IMR-90 (cell line): ENCODE measurements at places on chromosomes 1 and 21. TPM values are rescaled to one million over a fixed set of nuclear protein-coding genes. Genes with fewer than 3 reads are reported as not detected.

The TNFSF4 gene
- 19.7 and 23.6 TPM in 2 replicates for total RNA-seq

The RNU1-3 gene
- under 0.01 TPM in 2 replicates for total RNA-seq

The FCER1A gene
- total RNA-seq: not detected in 2 replicates

The PAPPA2 gene
- 0.18 and 0.28 TPM in 2 replicates for total RNA-seq

The PLCH2 gene
- 0.18 and 0.28 TPM in 2 replicates for total RNA-seq

The B3GALT5 gene
- total RNA-seq: under 0.01 and 0.18 TPM in 2 replicates

The FCGR3A gene
- total RNA-seq: not detected in 2 replicates

The DHRS3 gene
- total RNA-seq: 11.4 and 14.5 TPM in 2 replicates

The SPATA6 gene
- 2.0 and 2.2 TPM in 2 replicates for total RNA-seq

DNA sequence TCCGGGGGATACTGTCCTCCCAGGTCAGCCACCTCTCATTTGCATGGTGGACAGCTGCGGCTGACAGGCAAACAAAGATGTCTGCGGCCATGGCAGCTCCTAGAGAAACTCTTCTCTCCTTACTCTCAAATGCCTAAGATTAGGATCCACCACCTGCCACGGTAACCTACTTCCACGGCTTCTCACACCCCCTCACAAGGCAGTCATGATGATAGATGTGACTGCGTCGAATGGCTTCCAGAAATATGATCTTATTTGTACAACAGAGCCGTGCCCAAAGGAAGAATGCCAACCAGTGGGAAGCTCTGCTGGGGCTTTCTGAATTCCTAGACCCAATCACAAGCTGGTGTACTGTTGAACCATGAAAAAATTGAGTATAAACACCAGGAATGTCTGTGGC, 73.4 kb downstream of the BACE2 start:
- no peak for DNase-seq

DNA sequence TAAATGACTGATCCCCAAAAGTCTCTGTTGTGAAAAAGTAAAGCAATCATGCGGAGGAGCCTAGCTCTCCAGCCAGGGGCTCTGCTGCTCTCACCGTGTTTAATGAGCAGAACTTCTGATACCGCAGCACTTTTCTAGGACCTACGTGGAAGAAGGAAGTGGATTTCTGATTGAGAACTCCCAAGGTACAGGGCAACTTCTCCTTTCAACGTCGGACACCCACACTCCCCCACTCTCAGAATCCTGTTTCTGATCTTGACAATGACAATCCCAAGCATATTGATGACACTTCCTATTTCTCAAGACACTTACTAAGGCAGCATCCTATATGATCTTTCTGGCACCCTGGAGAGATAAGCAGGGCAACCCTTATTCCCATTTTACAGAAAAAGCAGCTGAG, 78.4 kb downstream of the PROX1 start:
- DNase-seq: no peak

GRCh38 chr1:62235576-62235975, 40.9 kb downstream of the L1TD1 start:
- no peak for DNase-seq

GRCh38 chr1:198734323-198735008, 95.6 kb downstream of the PTPRC start:
- no peak for DNase-seq

GRCh38 chr1:197937381-197937780, 20.2 kb downstream of the LHX9 start:
- no peak for DNase-seq

GRCh38 chr1:7108251-7108650, 323.0 kb downstream of the CAMTA1 start:
- no peak for DNase-seq

- no peak for DNase-seq
These were observed 278.2 kb downstream of the DSCAM start for GRCh38 chr21:40568807-40569206.

DNA sequence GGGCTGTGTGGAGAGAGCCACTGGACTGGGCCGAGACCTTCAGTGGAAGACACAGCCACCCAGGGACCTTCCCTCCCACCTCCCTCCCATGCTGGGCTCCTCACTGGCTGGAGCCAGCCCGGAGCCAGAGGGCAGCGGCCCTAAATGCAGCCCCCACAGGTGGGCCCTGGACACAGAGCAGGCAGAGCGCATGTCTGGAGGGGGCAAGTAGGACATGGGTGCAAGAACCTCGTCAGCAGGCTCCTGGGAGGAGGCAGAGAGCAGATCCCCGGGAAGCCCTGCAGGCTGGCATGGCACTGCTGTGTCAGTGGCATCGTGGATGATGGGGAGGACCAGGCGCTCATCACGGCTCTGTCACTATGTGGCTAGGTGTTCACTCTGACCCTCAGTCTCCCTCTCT, 45.7 kb downstream of the DMRTB1 start:
- DNase-seq: no peak

- DNase-seq: peak; percentile 70
These were observed 15.5 kb downstream of the MEAF6 start for GRCh38 chr1:37498872-37499617.

DNA sequence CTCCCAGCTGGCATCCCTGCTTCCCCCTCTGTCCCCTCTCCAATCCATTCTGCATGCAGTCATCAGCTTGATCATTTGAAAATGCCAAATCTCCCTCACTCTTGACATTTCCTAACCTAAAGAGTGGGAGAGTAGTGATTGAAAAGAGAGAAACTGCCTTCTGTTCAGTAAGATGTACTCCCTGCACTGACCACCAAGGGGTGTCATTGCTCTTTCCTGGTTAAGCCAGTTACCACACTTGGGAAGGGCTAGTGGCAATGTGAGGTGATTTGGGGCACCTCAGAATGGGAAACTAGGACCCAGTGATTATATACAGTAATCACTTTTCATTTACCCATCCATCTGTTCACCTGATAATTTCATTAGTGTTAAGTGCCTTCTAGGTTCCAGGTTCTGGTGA, 6.9 kb upstream of the TMEM269 start:
- peak; percentile 46 for DNase-seq

DNA sequence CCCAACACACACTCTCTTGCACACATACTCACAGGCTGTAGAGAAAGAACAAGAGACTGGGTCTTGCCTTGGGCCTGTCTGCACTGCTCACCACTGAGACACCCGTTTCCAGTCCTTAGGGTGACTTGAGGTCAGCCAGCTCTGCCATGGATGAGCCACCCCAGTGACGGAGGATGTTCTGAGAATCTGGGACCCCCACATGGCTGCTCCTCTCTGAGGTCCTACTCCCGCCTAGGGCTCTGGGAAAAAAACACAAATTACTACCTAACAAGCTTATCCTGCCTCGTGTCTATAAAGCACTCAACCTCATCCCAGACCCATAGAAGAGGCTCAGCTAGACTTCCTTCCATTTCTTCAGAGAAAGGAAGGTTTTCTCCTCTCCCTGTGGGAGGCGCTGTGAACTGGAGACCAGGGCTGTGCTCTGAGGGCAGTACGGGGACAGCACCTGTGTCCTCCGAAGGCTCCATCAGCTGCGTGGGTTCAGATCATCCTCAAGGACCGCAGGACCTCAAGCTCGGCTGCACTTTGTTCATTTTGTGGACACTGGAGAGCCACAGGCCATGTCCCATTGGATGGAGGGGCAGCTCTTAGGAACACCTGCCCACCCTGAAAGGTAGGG, 4.3 kb upstream of the CLEC20A start:
- DNase-seq: no peak

DNA sequence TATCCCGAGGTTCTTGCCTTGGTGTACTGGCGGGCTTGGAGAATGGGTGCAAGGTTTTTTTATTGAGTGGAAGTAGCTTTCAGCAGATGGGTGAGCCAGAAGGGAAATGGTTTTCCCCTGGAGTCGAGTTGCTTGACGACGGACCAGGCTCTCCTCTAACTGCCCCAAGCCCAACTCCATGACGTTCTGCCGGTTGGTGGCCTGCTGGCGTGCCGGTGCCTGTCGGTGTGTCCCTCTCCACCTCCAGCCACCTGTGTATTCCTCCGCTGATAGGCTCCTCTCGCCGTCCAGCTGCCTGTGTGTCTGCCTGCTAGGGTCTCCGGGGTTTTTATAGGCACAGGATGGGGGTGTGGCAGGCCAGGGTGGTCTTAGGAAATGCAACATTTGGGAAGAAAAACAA, 34.3 kb upstream of the PTGFRN start:
- DNase-seq: no peak

- DNase-seq: no peak
These were observed 107.6 kb upstream of the CSF3R start for GRCh38 chr1:36590264-36590663.

GRCh38 chr1:99603699-99604560, 42.0 kb upstream of the PALMD start:
- peak; percentile 19 for DNase-seq

DNA sequence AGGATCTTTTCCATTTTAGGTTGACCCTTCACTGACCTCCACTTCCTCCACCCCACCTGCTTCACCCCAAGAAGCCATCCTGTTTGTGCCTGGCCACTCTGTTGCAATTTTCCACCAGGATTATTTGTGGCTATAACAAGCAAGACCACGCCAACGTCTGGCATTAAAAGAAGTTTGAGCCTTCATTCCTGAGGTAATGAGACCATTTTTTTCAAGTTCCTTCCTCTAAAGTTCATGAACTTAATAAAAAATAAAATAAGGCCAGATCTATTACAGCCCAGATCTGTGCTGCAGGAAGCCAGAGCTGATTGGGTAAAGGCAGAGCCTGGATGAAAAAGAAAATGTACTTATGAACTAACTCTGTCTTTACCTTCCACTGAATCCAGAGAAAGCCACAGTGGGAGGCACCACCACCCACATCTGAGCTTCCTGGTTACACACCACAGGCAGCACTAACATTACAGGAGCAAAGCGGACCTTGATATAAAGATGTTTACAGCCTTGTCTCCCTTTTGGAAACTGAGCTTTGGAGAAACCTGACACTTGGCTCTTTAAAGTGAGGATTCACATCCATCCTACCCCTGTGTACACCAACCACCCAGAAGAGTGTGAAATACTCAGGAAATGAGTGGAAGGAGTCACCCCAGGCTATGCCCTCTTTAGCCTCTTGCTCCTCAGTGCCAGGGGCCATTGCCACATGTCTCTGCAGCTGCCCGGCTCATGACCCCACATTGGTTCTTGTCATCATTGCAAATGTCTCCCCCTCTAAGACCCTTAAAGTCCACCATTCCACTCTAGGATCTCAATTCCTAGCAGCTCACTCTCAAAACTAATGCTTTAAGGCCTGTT, 293.6 kb downstream of the PLPP3 start:
- DNase-seq: no peak

DNA sequence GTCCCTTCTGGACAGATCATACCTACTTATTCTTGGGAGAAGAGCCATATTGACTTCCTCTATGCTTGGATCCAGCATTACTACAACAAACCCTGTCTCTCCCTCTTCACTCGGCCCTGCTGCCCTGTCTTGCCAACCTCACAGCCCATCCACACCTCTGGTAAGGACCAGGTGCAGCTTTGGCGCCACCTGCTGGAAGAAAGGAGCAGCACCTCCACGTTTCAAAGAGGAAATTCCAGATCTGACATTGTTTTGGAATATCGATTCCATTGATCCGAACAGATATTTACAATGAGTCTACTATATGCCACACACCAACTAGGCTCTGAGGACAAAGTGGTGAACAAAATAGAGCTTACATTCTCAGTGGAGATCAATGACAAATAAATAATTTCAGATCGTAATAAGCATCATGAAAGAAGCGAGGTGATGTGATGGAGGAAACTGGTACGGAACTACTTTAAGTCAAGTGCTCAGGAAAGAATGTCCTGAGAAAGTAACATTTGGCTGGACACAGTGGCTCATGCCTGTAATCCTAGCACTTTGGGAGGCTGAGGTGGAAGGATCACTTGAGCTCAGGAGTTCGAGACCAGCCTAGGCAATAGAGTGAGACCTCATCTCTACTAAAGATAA, 18.7 kb downstream of the MFSD2A start:
- DNase-seq: peak; percentile 56

GRCh38 chr1:229325853-229326487, 16.9 kb downstream of the CCSAP start:
- no peak for DNase-seq

GRCh38 chr1:69319287-69319686, 248.4 kb upstream of the LRRC7 start:
- no peak for DNase-seq

GRCh38 chr21:15743593-15743992, 13.8 kb downstream of the USP25 start:
- no peak for DNase-seq

DNA sequence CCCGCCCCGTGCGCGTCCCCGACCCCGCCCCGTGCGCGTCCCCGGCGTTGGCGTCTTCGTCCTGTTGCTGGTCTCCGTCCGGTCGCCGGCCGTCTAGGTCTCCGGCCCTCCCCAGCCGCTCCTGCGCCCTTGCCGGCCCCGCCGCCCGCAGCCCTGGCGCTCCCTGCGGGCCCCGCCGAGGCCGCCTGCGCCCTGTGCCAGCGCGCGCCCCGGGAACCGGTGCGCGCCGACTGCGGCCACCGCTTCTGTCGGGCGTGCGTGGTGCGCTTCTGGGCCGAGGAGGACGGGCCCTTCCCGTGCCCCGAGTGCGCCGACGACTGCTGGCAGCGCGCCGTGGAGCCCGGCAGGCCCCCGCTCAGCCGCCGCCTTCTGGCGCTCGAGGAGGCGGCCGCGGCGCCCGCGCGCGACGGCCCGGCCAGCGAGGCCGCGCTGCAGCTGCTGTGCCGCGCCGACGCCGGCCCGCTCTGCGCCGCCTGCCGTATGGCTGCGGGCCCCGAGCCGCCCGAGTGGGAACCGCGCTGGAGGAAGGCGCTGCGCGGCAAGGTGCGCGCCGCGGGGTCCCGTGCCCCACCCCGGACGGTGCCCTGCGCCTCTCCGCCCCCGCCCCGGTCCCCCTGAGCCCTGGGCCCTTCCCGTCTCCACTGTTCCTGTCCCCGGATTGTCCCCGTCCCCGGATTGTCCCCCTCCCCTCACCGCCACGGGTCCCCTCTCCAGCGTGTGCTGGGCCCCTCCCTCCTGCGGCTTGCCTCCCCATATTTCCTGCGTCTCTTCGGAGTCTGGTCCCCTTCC, at the start of gene RNF187:
Gene RNF187, plus strand, starts transcription at position 47 of the 789 bp plus-strand sequence.
- peak; percentile 18 for DNase-seq
